Bladder microvascular endothelial cell (primary cell): ENCODE measurements at places on chromosomes 4 and X. TPM values are rescaled to one million over a fixed set of nuclear protein-coding genes. Genes with fewer than 3 reads are reported as not detected.

ATP8A1 gene
- 16.5 and 26.3 TPM in 2 replicates for total RNA-seq

CNGA1 gene
- total RNA-seq: not detected in 2 replicates

F8A2 gene
- total RNA-seq: not detected in 2 replicates

EDA gene
- total RNA-seq: 0.49 and 0.94 TPM in 2 replicates

PIN4 gene
- 18.6 TPM in 2 replicates for total RNA-seq

NHS gene
- under 0.01 and 0.06 TPM in 2 replicates for total RNA-seq

CACNA1F gene
- total RNA-seq: under 0.01 and 0.31 TPM in 2 replicates

TIGD2 gene
- total RNA-seq: 2.6 and 4.5 TPM in 2 replicates

SRPX2 gene
- total RNA-seq: 6.8 and 59.6 TPM in 2 replicates

CT45A2 gene
- total RNA-seq: not detected in 2 replicates

ARHGEF38 gene
- total RNA-seq: not detected in 2 replicates

GLOD5 gene
- not detected in 2 replicates for total RNA-seq

SLC26A1 gene
- total RNA-seq: 0.13 and 0.16 TPM in 2 replicates

UGT2A2 gene
- total RNA-seq: not detected in 2 replicates

STARD8 gene
- 9.9 and 11.8 TPM in 2 replicates for total RNA-seq

S100G gene
- total RNA-seq: not detected in 2 replicates

IDH3G gene
- 48.1 and 67.7 TPM in 2 replicates for total RNA-seq

ZBED1 gene
- 39.7 and 53.6 TPM in 2 replicates for total RNA-seq

DCAF12L2 gene
- 0.13 TPM in 1 of 2 replicates, not detected in the other for total RNA-seq

TMSB15A gene
- 0.82 and 1.8 TPM in 2 replicates for total RNA-seq

IL1RAPL1 gene
- total RNA-seq: 0.06 and 0.16 TPM in 2 replicates

CSAG1 gene
- total RNA-seq: not detected in 2 replicates

SASH3 gene
- total RNA-seq: not detected in 2 replicates

RPS6KA6 gene
- under 0.01 and 0.94 TPM in 2 replicates for total RNA-seq

CSN1S1 gene
- total RNA-seq: not detected in 2 replicates

PHEX gene
- total RNA-seq: 0.19 and 0.32 TPM in 2 replicates

SPATA4 gene
- not detected in 2 replicates for total RNA-seq

RGN gene
- under 0.01 and 0.57 TPM in 2 replicates for total RNA-seq

ADH1C gene
- total RNA-seq: not detected in 2 replicates

MGAT4D gene
- not detected in 2 replicates for total RNA-seq
